Non-pigmented ciliary epithelial cell (primary cell): ENCODE measurements at places on chromosomes 2 and 18.

- no peak for DNase-seq
These were observed 168.3 kb downstream of the NR4A2 start for GRCh38 chr2:156164091-156164720.

GRCh38 chr2:101931402-101931801 lies 60.4 kb upstream of the IL1R2 start:
- no peak for DNase-seq

DNA sequence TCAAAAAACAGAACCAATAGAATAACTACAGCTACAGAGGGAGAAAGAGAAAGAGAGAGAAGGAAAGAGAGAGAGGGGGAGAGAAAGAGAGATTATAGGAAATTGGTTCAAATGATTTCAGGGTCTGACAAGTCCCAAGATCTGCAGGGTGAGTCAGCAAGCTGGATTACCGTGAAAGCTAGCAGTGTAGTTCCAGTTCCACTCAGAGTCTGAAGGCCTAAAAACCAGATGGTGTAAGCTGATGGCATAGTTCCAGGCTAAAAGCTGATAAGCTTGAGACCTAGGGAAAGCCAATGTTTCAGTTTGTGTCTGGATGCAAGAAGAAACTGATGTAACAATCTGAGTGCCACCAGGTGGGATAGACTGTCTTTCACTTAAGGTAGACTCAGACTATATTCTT lies 397.7 kb downstream of the TRIB2 start:
- DNase-seq: peak; percentile 59

- no peak for DNase-seq
These were observed 75.1 kb downstream of the SH3BP4 start for GRCh38 chr2:235026649-235027557.
